ENCODE measurements at places on chromosomes 4 and X.

DNA sequence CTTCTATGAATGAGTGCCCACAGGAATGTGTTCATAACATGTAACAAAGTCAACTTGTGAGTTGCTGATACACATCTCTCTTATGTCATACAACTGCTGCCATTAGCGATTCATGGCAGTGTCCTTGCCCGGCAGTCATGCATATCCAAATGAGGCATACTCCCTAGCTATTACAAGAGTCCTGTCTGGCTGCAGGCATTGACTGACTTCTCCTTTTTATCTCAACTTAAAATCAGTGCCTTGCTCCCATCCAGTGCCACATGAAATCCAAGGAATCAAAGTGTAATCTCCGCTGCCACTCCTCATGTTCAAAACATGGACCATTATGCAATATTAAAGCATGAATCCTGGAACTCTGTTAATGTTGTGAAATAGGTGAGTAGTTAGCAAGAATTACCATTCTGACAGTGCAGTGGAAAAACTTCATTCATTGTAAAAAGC, 348.9 kb upstream of the FTHL17 start:
- no peak for DNase-seq

DNA sequence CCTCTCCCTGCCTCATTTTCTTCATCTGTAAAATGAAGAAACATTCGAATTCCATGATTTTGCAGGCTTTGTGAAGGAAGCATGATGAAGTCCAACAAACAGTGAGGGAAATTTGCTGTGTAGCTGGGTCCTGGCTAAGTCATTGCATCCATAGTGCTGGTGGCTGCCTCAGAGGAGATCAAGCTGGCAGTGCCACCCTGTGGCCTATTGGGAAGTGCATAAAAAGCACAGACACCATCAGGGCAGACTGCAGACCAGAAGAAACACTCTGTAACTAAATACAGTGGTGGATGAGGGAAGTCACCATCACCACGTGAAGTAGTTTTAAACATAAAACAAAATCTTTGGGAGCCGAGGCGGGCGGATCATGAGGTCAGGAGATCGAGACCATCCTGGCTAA, 40.7 kb upstream of the DDX3X start:
- DNase-seq = no peak

DNA sequence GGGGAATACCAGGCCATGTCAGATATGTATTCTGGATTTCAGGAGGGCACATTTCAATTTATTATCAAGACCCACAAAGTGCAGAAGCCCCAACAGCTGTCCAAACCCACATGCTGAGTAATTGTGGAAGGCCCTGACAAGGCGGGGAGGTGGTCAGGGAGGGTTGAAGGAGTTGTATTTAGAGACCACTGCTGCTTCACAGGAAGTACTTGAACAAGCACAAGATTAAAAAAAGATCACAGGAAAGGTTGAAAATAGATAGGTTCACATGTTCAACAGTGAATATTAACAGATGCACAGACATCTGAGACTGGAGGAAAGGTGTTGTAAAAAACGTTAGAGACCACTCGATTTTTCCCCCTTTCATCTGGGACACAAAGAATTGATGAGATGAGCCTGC, 17.9 kb downstream of the ATP8A1 start:
- no peak for DNase-seq

- no peak for DNase-seq
Observed at GRCh38 chrX:139448996-139449395, 81.5 kb upstream of the F9 start.

DNA sequence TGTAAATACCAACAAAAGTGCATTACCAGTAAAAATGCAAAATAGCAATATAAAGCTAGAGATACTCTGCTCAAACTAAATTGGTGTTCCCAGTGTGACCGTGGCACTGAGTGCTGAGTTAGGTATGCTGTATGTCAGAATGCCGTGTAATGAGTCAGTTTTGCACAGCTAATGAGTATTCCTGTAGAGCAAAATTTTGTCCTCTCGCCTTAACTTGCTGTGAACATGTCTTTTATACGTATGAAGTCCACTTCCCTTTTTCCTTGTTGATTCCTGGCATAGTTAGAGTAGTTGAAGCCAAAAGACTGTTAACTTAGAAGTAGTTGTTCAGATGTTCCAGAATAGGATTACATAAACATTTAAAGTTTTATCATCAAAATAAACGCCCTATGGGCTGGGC, 11.5 kb downstream of the DCLK2 start:
- no peak for DNase-seq

- no peak for DNase-seq
Observed at GRCh38 chr4:44869222-44869882, 143.0 kb upstream of the GNPDA2 start.

DNA sequence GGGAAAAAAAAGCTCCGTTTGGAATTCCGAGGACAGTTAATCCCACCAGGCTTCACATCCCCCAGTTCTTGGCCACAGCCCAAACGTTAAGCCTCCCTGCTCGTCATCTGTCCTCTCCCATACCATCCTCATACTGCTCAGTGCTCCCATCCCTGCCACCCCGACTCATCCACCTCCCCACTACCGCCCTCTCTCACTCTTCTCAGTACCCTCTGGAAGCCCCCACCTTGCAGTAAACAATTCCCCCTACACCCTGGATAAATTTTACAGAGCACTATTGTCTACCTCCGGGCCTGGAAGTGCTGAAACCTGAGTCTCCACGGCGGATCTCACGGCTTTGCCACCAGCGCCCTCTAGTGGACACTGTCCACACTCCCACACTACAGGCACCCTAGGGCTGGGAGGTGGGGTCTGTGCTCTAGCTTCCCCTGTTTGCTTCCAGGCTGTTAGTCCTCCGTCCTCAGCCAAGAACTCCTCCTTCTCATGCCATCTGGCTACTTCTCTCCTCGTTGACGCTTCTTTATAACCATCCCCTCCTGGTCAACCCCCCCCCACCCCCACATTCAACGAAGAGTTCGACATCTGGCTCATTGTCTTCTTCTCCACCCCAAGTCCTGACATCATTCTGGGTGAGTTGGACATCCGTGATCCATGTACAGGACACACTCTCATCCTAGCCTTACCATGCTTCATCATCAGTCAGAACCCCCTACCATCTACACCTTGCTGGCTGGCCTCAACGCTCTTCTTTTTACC, 54.5 kb downstream of the RTL9 start:
- DNase-seq = peak; percentile 37

- DNase-seq = no peak
Observed at GRCh38 chr4:140126261-140126660, 27.7 kb downstream of the MAML3 start.

DNA sequence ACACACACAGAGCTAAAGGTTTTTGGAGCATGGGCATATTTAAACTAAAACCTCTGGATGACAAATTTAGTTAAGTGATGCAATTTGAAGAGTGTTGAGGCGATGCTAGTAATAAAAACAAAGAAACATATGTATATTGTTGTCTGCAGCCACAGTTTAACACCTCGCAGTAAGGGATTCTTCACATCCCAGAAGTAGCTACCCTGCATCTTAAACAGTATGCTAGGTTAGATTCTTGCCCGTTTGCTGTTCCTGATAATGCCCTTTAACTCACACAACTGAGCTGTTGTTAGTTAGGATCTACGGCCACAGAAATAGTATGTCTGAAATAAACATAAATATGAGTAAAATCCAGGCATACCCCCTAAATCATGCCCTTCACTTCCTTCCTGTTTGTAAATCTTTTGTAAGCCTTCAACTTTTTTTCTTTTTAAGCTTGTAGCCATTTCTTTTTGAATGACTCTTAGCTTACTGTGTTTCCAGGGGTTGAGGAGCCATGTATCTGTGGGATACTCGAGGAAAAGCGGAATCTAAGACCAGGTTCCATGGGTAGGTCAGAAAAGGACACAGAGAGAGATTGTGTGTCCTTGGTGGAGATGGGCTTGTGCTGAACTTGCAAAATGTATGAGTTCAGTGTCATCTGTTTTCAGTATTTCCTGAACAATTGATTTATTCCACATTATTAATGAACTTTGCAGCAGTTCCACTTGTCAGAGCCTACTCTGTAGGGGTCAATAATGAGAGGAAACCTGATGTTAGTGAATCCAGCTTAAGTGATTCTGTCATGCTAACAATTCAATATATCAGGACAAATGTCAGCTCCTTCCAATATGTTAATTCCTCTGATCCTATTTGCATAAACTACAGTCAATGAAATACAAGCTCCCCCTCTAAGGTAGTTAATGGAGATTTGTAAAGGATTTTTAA, 349.6 kb downstream of the GPAT3 start:
- DNase-seq = no peak
